ENCODE measurements at places on chromosomes 1 and 21.

- no peak for DNase-seq
Measured at GRCh38 chr1:180232521-180233043, 2.5 kb downstream of the LHX4 start.

DNA sequence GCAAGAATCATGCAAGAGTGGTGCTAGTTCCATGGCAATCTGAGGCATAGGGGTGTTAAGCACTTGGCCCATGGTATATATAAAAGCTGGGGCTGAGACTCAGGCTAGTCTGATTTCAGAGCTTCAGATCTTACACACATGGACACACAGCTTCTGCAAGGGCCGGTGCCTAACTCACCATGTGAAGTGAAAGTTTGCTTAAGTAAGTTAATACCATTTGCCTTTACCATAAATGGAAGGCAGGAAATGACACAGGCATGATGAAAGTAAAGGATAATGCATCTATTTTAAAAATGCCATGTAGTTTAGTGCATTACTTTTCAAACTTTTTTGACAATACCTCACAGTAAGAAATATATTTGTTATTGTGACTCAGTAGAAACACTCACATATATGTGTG lies 122.6 kb downstream of the KCNJ6 start:
- no peak for DNase-seq

- no peak for DNase-seq
Measured at GRCh38 chr1:94708811-94709210, 111.3 kb upstream of the SLC44A3 start.

DNA sequence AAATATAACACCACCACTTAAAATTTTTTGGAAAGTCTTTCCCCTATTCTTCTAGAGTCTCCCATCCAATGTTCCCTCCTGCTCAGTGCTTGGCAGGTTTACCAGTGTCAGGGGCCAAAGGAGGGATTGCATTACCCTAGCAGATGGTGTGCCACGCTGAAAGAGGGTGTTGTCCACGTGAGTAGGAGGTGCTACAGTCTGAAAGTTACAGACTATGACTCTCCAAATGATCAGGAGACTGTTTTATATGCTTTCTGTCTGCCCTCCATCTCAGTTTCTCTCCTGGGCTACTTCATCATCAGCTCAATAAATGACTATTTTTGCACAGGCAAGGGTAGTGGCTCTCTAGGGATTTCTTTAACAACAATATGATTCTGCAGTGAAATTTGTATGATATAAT lies 31.3 kb upstream of the ANGPTL7 start:
- DNase-seq = no peak

GRCh38 chr1:181817091-181817490 lies 244.4 kb downstream of the ZNF648 start:
- no peak for DNase-seq

DNA sequence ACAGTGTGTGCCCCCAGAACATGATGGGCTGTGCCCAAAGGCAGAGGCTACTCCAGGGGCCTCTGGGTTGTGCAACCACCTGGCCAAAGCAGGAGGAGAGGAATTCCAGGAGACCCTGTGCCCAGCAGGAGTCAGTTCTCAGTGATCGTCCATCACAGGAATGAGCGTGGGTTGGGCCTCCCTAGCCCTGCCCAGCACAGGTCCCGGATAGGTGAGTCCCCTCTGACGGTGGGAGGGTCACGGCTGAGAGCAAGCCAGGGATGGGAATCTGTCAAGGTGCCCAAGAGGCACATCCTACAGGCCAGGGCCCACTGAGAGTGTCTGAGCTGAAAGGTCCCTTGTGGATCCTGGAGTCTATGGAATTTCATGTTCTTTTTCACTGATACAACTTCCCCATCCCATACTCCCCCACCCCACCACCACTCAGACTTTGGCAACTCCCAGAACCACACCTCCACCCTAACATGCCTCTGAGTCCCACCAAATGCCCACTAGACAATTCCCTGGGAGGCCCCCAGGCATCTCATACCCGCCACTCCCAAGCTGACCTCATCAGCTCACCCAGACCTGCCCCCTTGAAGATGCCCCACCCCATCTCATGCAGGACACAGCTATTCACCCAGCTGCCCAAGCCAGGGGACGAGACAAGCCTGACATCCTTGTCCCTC lies 3.1 kb downstream of the GJB4 start:
- DNase-seq = no peak

DNA sequence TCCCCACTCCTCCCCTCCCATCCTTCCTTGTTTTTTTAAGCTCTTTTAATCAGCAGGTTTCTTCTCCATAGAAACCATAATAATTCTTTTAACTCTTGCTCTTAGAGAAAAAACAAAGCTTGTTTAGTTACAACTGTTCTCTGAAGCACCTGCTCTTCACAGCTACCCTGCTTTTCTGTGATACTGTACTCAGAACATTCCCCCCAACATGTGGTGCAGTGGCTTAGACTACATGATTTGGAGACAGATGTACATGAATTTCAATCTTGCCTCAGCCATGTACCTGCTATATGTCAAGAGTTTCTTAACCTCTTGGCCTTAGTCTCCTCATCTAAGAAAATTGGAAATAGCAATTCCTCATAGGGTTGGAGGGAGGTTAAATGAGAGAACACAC lies 33.5 kb downstream of the LAMC2 start:
- DNase-seq = no peak

- DNase-seq = no peak
Measured at GRCh38 chr1:37628026-37628556, 6.6 kb downstream of the RSPO1 start.

DNA sequence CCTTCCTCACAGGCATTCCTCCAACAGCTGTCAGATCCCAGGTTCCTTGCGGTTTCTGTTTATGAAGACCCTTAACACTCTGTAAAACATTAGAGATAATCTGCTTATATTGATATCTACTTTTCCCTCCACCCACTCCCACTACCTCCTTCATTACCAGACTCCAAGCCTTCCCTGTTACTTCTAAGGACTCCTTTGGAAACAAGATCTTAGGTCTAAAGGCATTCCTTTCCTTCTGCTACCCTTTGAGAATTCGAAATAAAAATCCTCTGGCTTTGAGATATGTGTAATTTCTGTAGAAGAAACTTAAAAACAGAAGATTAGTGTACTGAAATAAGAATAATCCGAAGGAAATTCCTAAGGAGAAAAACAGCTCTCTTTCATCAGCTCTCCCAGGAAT lies 23.7 kb upstream of the LYPLAL1 start:
- no peak for DNase-seq

GRCh38 chr1:157734321-157734720 lies 33.8 kb upstream of the FCRL3 start:
- no peak for DNase-seq

DNA sequence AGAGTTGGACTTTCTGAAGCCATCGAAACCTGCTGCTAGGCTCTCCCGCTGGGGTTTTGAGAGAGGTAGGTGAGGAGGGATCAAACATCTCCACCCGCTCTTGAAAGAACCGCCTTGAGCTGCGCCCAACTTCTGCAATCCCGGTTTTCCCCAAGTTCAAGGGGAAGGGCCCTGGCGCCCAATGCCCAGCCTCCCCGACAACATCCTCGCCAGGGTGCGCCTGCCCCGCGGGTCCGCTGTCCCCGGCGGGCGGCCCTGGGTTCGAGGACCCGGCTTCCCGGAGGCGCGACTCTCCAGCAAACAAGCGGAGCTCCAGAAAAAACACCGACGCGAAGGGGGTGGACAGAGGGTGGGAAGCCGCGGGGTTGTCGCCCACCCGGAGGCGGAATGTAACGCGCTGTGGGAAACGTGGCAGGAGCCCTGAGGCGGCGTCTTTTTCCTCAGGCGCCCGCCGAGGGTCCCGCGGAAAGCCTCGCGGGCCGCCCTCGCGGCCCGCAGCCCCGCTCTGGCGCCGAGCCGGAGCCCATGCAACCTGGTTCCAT lies 607 bp downstream of the BTG3 start:
- peak; percentile 63 for DNase-seq

- DNase-seq = no peak
Measured at GRCh38 chr1:3468236-3469103, 14.0 kb downstream of the ARHGEF16 start.

- no peak for DNase-seq
Measured at GRCh38 chr1:41073971-41074370, 52.4 kb upstream of the SLFNL1 start.

DNA sequence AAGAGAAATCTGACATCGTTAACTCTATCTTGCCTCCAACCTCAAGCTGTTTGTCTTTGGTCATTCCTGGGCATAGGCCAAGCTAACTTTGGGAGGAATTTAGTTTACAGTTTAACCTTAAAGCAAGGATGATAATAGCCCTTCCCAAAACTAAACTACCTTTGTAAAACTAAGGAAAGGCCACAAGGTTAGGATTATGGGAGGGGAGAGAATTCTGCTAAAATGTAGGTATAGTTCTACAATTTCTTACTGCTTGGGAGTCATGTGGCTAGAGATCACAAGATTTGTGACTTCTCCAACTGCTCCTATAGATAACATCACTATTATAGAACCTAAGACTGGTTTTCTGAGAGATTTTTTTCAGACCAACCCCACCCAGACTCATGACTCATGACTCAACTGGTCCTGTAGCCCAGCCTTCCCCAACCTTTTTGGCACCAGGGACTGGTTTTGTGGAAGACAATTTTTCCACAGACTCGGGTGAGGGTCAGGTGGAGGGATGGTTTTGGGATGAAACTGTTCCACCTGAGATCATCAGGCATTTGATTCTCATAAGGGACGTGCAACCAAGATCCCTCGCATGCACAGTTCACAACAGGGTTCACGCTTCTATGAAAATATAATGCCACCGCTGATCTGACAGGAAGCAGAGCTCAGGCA lies 70.7 kb upstream of the MUTYH start:
- DNase-seq = no peak

DNA sequence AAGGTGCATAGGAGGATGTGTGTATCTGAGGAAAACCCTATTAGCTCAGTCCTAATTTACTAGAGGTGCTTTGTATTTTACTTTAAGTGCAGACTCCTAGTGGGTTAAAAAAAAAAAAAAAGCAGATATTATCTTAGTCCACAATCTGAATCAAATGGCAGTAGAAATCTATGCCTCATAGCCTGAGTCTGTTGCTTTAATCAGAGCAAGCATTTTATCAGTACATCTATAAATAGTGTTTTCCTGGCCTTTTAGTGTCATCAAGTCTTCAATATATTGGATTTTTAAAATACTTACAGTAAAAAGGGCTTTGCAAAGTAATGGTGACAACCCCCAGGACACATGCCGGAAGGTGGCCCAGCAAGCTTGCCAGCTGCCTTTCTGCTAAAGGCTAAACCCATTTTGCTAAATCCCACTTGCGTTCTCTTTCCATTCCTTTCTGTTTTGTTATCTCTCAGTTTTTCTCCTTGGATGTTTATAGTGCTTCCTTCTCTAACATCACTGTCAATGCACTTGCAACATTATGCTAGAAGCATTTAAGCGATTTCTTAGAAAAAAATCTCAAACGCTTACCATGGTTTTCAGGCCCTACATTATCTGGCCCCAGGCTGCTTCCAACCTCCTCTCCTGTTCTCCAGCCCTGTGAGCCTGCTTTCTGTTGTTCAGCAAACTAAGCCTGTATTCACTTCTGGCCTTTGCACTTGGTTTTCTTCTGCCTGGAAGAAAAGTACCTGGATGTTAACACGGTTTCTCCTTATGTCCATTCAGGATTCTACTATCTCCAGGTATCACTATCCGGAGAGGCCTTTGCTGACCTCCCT lies 206.3 kb downstream of the PDE4B start:
- DNase-seq = no peak

DNA sequence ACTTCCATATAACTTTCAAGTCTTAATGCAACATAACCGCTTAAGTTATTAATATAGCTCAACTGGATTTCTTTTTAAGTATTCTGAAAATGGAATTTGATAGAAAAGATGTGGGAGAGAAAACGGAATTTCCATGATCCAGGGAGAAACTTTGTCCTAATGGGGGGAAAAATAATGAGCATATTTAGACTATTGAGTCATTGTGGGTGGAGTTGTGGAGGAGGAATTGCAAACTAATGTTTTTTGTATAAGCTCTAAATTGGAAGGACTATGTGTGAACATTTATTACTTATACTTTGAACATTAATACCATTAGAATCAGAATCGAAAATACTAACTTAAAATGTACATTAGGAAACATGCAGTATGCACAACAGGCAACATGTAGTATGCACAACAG lies 159.9 kb upstream of the NEGR1 start:
- DNase-seq = no peak

DNA sequence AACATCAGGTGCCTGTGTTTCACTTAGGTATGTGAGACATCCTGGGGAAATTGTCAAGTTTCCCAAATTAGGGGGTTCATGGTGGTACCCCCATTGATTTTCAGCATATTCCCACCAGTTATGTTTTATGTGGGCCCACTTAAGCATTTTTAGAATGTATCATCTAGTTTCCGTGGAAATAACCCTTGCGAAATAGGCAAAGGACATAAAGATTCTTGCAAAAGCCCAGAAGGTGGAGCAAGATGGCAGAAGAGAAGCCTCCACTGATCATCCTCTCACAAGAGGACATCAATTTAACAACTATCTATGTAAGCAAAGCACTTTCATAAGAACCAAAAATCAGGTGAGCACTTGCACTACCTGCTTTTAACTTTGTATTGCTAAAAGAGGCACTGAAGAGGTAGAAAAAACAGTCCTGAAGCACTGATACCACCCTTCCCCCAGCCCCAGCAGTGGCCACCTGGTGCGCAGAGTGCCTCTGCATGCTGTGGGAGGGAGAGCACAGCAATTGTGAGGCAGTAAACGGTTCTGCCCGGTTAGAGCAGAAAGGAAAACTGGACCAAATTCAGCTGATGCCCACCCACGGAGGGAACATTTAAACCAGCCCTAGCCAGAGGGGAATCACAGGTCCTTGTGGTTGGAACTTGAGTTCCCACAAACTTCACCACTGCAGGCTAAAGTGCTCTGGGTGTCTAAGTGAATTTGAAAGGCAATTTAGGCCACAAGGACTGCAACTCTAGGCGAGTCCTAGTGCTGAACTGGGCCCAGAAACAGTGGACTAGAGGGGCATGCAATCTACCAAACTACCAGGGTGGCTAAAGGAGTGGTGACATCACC lies 23.2 kb downstream of the MCOLN2 start:
- DNase-seq = no peak

- DNase-seq = no peak
Measured at GRCh38 chr1:196207612-196208217, 400.5 kb downstream of the KCNT2 start.

GRCh38 chr1:113928187-113928930 lies 765 bp upstream of the HIPK1 start:
- DNase-seq = no peak

DNA sequence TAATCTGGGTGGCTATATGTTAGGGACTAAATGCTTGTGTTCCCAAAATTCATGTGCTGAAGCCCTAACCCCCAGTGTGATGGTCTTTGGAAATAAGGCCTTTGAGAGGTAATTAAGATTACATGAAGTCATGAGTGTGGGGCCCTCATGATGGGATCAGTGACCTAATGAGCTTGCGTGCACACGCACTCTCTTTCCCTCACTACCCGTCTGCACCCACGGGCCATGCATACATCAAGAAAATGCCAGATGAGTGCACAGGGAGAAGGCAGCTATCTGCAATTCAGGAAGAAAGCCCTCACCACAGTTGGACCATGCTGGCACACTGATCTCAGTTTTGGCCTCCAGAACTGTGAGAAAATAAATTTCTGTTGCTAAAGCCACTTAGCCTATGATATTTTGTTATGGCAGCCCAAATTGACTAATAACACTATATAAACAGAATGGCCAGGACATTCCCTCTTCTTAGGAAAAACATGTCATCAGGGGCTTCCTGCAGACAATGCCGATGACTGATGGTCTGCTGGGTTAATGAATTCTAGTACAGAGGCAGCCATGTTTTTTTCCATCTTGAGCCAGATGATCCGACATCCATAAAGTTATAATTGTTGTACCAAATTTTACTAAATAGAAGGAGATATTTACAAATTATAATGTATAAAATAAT lies 18.1 kb upstream of the MYOG start:
- no peak for DNase-seq

Measured in right lung (tissue), 10 donors.